Hematopoietic multipotent progenitor cell treated with erythropoietin and hydrocortisone succinate and interleukin-3 and kit ligand, for 17 days (in vitro differentiated cells): ENCODE measurements at places on chromosomes 12 and 14.
A peak's percentile ranks its signal among the peaks of the same experiment; 100 is the strongest.

GRCh38 chr14:68791078-68791901, 1.6 kb downstream of the ZFP36L1 start:
- no peak for DNase-seq

DNA sequence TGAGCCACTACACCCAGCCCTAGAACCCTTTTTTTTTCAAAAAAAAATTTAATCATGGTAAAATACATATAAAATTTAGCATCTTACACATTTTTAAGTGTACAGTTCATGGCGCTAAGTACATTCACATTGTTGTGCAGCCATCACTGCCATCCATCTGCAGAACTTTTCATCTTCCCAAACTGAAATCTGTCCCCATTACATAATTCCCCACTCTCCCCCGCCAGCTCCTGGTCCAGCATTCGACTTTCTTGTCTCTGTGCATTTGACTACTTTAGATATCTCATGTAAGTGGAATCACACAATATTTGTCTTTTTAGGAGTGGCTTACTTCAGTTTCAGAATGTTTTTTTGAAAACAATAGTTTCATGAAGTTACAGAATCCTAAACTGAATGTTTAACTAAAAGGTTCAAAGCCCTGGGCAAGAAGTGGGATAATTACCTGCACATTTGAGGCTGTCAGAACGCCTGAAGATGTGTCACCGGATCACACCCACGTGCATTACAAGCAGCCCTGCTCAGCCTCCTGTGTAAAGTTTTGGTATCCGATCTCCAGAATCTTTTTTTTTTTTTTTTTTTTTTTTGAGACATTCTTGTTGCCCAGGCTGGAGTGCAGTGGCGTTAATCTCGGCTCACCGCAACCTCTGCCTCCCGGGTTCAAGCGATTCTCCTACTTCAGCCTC, 12.7 kb downstream of the EML1 start:
- no peak for DNase-seq

DNA sequence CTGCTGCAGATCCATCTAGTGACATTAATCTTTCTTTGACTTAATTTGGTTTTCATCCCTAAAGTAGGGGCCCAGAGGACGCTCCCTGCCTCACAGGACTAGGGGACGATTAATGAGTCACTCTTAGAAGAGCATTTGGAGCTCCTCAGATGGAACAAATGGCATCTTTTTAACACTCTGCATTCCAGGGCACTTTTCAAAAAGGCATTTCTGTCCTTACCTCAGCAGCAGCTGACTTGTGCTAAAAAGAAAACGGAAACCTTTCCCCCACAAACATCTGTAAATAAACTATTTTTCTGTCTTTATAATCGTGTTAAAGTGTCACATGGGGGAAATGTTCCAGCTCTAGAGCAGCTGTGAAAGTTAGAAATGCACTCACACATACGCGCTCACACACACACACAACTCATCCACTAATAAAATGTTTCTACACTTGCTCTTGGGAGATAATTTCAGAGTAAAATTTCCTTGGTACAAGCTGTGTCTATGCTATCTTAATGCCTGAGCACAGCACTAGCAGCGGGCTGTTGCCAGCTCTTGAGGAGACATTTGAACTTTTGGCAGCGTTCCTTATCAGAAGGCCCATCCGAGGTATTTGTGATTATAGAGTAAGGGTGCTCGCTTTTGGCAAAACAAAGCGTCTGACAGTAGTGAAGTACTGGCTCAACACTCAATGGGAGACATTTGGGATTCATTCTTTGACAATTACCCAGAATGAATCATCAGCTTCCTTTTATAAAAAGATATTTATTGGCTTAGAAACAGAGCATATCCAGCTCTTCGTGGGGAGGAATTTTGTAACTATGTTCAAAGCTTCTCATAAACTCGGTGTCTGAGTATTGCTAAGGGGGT, 141.3 kb downstream of the PLXNC1 start:
- DNase-seq = peak; percentile 10

- DNase-seq = no peak
Measured at GRCh38 chr12:91099341-91099740, 12.0 kb downstream of the LUM start.

GRCh38 chr12:64691227-64691794, 67.9 kb downstream of the GNS start:
- no peak for DNase-seq

DNA sequence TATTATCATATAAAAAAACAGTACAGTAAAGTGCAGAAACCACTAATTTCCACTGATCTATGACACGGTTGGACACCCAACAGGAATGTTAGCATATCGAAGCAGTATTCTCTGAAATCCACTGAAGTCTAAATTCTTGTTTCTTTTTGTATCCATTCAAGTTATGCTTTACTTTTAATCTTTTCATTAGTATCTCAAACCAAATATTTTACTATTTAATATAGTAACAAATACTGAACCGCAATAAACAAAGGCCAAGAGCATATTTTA, 41.1 kb downstream of the ATXN2 start:
- DNase-seq = no peak

DNA sequence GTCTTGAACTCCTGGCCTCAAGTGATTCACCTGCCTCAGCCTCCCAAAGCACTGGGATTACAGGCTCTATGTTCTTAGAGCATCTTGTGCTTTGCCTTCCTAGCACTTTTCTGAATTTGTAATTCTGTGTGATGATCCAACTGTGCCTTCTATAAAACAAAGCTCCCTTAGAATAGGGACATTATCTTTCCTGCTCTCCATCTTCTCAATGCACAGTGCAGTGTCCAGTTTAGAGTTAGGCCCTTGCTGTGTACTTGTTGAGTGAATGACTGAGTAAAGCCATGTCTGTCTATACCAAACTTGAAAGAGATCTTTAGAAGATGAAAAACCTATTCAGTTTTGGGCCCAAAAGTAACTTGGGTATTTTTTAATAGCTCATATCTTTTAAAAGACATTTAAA, 5.2 kb downstream of the WDR20 start:
- no peak for DNase-seq

DNA sequence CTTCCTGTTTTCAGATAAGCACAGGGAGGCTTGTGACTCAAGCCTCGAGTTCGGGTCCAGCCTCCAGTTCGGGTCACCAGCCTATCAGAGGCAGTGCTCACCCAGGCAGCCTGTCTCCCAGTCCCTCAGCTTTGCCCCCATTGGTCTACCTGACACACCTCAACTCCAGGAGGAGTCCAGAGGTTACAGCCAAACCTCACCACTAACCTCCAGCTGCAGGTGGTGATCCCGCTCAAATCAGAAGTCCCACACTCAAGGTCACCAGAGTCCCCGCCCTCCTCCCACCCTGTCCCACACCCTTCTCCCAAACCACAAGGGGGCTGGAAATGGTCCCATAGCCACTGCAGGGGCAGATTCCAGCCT, 42.1 kb downstream of the KDM2B start:
- no peak for DNase-seq

- no peak for DNase-seq
Measured at GRCh38 chr12:123949770-123950165, 22.9 kb downstream of the CCDC92 start.

- no peak for DNase-seq
Measured at GRCh38 chr12:94602024-94602423, 48.3 kb downstream of the TMCC3 start.

GRCh38 chr12:82299319-82300025, 58.7 kb downstream of the CCDC59 start:
- DNase-seq = no peak
